ENCODE measurements at places on chromosomes 2 and 18.
A peak's percentile ranks its signal among the peaks of the same experiment; 100 is the strongest.

GRCh38 chr2:146246736-146247523, 1597.9 kb upstream of the ACVR2A start:
- DNase-seq: no peak

DNA sequence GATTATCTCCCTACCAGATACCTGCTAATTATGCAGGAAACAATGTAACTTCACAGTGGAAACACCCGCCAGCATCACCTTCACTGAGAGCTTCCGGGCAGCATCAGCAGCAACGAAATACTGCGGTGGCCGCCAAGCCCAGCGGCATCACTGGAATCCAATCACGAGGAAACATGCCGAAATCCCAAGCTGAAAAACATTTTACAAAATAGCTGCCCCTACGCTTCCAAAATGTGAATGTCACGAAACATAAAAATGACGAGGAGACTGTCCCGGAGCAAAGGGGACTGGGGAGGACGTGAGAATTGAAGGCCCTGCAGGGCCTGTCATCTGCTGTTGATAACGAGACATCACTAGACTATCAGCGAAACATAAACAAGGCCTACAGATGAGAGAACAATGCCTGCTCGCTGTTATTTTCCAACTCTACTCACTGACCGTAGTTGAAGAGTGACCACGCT, 82.6 kb downstream of the HDAC4 start:
- no peak for DNase-seq

DNA sequence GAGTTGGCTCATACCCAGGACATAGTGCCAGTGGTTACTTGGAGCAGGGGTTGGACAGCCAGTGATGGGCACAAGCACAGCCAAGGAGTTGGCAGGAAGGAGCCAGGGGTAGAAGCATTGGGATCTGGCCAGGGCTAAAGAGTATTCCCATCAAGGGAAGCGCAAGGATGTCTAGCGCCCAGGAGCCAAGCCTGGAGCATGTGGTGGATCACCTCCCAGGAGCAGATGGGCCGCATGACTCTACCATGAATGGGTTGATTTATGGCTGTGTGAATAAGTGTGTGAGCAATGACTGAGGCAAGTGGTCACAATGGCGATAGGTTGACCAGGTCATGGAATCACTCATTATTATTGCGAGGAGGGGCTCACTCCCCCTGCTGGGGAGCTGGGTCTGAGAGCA, 111.1 kb downstream of the FHOD3 start:
- DNase-seq: no peak

GRCh38 chr18:70074116-70074515, 126.4 kb upstream of the CD226 start:
- no peak for DNase-seq

DNA sequence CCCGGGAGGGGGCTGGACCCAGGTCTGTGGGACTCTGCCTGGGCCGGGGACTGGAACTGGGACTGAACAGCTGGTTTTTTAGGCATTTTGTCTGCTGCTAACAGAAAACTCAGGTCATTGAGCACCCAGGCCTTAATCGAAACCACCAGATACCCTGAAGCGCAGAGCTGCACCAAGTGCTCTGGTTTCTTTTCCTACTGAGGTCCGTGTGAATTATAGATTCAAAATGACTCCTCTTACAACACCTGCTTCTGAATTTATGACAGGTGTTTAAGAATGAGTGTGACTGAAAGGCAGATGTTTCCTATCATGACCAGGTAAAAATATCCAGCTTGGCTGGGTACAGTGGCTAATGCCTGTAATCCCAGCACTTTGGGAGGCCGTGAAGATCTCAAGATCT, 47.8 kb downstream of the TRAPPC12 start:
- DNase-seq: no peak

DNA sequence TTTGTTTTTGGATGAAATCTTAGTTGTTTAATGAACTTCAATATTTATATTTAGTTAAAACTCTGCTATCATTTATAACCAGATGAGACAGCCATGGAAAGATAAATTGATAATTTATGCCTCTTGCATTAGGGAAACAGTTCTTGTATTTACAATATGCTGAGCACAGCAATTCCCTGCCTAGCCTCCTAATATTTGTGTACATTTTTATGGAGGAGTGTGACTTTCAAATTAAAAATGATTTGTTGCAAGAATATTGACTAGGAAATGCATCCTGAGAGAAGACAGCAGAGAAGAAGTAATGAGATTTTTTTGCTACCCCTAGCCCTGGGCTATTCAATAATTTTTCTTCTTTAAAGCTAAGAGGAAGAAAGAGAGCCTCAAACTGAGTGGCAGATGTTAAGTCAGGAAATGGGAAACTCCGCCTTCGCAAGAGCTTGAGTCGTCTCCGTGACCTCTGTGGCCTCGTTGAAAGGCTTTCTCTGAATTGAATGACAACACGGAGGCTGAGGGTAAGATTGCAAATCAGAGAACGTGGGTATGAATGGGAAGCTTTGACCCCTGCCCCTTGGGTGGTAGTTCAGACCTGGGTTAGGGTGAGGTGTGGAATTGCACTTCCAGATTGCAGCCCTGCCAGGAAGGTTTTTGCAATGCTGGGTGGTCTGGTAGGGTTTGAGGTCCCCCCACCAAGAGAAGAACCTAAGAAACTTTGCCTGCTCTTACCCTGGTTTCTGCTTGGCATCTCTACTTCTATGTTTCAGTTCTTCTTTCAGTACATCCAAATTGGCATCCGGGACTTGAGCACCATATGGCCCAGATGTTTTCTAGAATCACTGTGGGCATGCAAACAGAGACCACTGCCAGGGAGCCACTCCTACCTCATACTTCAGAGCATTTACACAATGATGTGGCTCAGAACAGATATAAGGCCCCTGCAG, 210.3 kb upstream of the RBMS1 start:
- DNase-seq: no peak

DNA sequence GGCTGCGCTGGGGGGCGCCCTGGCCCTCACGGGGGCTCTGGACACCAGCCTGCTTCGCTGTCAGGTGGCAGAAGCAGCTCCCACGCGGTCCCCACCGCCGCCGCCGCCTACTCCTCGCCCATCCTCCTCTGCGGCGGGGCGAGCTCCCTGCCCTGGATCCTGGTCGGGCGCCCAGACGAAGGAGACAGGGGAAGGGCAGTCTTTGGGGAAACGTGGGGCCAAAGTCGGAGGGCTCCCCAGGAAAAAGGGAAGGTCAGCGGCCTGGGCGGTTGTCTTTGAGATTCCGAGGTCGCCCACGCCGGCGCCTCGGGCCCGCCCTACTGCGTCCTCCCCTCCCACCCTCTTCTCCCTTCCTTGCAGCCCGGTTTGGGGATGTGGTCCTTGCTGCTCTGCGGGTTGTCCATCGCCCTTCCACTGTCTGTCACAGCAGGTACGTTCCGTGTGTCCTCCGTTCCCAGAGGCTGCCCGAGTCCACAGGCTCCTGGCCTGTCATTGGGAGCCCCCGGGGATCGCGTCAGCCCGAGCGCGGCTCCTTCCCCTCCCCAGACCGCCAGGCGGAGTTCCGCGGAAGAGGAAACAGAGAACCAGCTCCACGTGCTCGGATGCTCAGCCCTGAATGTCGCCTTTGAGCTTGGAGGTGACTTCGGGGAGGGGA, 800 bp downstream of the IL1RL2 start:
- DNase-seq: peak; percentile 11

- no peak for DNase-seq
These were observed 1234.4 kb downstream of the CNTNAP5 start for GRCh38 chr2:125259451-125259850.

DNA sequence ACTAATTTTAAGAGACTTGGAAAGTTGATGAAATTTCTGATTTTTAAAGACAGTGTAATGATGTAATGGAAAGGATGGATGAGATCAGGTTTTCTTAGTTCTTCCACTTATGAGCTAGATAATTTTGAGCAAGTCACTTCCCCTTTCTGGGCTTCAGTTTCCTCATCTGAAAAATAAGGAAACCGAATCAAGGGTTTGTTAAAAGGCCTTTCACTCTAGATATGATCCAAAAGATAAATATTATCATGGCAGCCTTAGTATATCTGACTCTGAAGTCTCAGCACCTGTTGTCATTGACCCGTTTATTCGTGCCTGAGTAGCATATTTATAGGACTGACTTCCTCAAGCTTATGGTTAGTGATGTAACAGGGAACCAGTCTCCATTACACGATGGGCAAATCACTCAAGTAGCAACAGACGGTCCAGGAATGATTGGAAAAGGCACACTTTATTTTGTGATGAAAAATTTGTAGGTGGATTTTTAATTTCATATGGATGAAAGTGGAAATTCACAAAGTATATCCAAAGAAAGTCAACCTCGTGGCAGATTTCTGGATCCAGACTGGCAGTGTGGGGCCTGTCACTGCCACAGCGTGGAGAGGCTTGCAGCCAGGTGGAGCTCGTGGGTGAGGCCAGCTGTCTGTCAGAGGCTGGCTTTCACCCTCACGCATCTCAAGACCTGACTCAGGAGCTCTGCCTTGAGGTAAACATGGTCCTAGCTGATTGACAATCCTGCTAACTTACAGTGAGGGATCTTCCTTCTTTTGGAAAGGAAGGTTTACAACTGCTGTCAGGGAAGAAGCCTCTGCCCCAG, 137.9 kb upstream of the CXCR4 start:
- DNase-seq: no peak

DNA sequence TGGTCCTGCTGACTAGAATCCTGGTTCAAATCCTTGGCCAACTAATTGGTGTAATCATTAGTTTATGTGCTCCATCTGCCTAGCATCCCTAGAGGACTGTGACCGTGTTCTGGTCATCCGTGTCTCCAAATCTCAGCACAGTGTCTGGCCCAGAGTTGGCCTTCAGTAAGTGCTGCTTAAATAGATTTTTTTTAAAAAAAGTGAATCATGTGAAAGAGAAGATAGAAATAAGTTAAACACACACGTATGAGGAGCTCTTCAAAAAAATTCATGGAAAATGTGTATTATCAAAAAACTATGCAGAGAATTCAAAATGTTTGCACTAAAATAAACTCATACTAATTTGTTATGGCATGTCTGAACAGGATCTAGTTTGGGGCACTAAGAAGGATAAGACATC, 129.3 kb upstream of the TLK1 start:
- DNase-seq: no peak

DNA sequence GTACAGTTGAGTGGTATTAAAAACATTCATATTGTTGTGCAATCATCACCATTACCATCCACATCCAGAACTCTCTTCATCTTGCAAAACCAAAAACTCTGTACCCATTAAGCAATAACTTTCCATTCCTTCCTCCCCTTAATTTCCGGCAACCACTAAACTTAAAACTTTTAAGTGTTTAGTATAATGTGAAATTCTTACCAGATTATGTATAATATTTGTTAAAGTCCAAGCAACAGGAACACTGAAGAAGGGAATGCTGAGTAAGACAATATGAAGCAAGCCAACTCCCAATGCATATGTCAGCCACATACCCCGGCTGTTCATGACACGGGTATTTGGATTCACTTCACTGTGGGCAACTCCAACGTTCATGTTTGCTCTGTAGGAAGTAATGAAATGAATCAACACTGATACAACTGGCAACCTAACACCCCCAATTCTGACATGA, 1.9 kb downstream of the ORMDL1 start:
- DNase-seq: no peak

GRCh38 chr18:52723550-52723970, 383.6 kb downstream of the DCC start:
- no peak for DNase-seq

GRCh38 chr2:88818381-88818780, 126.9 kb downstream of the RPIA start:
- no peak for DNase-seq

- no peak for DNase-seq
These were observed 22.2 kb downstream of the FAM110C start for GRCh38 chr2:24107-24506.

DNA sequence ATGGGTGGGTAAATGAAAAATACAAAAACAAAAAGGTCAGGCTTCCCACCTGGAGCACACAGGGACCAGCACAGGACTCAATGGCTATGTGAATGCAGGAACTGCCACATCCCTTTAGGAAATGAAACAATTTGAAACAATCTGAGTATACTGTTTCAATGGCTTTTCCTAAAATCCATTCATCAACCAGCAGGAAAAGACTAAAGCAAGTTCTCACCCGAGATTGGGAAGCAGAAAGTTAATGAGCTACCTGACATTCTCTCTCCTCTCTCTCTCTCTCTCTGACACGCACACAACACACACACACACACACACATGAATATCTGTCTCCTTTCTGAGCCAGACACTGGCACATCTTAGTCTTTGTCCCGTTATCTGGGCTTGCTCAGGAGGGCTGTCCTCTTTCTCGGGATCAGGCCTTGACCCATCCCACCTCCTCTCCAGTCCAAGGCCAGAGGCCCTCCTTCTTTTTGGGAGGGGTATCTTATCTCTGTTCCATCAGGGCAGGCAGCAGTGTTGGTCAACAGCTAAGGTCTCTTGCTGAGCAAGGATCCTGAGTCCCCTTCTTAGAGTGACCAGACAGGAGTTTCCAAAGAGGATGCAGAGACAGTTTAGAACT, 11.6 kb upstream of the LRRFIP1 start:
- DNase-seq: no peak

GRCh38 chr2:160033732-160034392, 28.6 kb downstream of the PLA2R1 start:
- no peak for DNase-seq

- no peak for DNase-seq
These were observed 133.2 kb upstream of the EPAS1 start for GRCh38 chr2:46163804-46164528.

GRCh38 chr18:62457877-62458276, 64.9 kb upstream of the ZCCHC2 start:
- no peak for DNase-seq

DNA sequence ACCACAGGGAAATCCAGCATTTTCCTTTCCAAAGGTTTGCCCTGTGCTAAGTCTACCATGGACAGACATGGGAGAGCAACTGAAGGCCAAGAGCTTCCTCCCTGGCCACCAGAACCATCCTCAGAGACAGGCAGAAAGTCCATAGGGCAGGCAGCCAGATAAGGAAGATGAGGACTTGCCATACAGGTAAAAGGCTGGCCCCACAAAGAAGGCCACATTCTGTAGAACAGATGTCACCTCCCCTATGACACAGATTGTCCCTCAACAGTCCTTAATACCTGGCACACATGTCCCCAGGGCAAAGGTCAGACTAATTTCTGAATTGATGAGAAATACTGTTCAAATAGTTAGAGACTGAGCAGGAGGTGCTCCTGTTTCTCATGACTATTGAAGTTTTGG, 52.0 kb downstream of the FECH start:
- no peak for DNase-seq

GRCh38 chr2:62184512-62185230, 11.2 kb upstream of the B3GNT2 start:
- DNase-seq: no peak

- DNase-seq: no peak
These were observed 676 bp downstream of the SH3BP4 start for GRCh38 chr2:234952270-234953115.

DNA sequence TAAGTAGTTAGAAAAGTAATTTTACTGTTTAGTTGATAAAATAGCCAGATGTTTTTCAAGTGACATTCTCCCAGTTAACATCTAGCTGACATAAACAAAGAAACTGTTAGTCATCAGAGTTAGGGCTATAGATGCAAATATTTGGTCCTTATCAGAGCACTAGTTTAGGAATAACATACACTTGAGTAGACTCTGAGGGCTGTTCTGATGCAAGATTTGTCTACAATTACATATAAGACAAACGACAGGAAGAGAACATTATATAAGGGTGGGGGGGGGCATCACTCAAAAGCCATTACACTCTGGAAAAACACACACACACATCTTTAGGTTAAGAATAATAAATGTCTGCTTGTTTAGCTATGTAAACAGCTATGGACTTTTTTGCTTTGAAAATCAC, 554.4 kb upstream of the LRRTM1 start:
- no peak for DNase-seq

Measured in iPS DF 6.9 (cell line).